ENCODE measurements at places on chromosomes 7 and 10.

DNA sequence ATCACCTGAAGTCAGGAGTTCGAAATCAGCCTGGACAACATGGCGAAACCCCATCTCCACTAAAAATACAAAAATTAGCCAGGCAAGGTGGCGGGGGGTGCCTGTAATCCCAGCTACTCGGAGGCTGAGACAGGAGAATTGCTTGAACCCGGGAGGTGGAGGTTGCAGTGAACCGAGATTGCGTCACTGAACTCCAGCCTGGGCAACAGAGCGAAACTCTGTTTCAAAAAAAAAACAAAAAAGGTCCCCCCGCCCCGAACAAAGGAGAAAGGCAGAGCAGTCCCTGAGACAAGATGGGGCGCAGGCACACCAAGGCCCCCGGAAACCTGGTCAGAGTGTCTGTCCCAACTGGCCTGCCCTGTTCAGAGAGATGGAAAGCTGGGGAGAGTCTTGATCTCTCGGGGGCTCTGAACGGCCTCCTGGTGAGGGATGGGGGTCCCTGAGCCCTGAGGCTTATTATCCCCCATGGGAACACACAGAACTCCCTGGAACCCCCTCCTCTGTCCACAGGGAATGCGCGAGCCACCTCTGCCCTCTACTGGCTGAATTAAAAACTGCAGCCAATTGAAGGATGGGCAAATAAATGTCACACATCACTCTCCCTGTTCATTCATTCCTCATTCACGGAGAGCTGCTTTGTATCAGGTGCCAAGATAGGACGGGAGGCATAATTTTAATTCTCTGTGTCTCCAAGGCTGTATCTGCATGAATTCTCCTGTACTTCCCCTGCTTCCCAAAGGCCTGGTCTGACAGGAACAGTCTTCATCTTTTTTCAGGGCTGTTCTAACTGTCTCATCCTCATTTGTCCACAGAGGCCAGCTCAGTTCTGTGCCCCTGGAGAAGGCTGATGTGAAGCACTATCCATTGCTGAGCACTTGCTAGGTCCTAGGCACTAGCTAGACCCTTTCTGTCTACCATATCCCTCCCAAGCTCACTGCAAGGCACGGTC lies 28.9 kb downstream of the MAT1A start:
- DNase-seq: peak; percentile 45

DNA sequence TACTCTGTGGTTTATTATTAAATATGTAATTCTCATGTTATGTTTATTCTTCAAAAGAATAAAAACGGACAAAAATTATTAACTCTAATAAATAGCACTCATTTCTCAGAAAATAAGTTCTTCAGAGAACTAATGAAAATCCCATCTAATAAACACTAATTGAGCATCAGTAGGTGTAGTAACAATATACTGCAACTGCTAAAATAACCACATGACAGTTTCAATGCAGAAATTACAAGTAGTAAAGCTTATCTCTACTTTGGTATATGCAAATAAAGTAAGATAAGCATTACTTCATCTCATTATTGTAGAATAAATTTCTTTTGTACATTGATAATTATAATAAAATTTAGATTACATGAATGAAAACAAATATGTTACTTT lies 56.4 kb upstream of the DKK1 start:
- no peak for DNase-seq

- no peak for DNase-seq
Measured at GRCh38 chr7:22611758-22612079, 111.7 kb upstream of the STEAP1B start.

- no peak for DNase-seq
Measured at GRCh38 chr7:157442456-157442855, 105.7 kb downstream of the DNAJB6 start.

DNA sequence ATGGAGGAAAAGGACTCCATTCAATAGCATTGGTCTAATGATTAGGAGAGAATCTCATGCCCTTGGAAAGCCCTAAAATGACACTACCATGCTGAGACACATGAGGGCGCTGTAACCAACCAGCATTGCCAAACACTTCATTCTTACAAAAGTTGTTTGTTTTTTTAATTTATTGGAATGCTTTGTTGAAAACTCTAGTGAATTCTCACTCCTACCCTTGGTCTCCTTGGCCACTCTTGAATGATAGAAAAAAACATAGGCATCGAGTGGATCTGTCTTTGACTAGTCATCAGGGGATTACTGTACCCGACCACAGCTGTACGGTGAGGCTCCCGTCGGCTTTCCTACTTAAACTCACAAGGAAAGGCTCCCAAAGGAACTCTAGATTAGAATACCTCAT lies 29.3 kb upstream of the ADD3 start:
- DNase-seq: peak; percentile 55

- no peak for DNase-seq
Measured at GRCh38 chr10:124990671-124991625, 49.0 kb downstream of the ZRANB1 start.

GRCh38 chr10:126839094-126839761 lies 66.0 kb upstream of the DOCK1 start:
- peak; percentile 10 for DNase-seq

DNA sequence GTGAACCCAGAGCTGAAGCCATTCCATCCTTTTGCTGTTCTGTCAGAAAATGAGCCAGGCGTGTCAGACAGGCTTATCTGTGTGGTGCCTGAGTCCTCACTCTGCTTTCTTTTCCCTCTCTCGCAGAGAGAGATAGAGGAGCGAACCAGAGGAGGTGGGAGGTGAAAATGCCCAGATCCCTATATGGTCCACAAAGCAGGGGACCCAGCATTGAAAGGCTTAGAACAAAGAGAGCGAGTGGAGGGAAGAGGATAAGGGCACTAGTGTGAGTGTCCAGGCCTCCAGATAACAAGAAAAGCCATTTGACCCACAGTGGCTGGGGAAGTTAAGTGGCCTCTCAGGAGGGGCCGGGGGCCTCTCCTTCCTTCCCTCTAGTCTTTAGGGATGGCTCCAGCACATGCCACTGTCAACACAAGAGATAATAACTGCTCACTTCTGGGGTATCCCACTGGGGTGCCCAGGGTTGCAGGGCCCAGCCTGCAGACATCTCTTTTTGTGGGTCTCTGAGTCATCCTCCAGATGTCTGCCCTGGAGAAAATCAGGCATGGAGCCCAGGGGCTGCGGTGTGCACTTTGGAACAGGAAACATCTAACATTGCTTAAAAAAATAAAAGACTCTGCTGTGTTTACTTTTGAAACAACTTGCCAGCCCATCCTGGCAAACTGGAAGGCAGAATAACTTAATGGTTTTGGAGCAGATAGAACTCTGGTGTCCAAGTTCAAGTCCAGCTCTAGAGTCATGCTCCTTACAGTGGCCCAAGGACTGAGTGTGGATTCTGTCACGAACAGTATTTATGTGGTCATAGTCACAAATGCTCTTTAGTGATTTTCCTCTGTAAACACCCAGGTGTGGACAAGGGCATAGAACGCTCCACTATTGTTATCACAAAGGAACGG lies 189.5 kb downstream of the CXCL12 start:
- DNase-seq: peak; percentile 90
